ENCODE measurements at places on chromosomes 2 and 18. TPM values are rescaled to one million over a fixed set of nuclear protein-coding genes. Genes with fewer than 3 reads are reported as not detected.

The TFCP2L1 gene
- 188 TPM for total RNA-seq

The MOCOS gene
- 0.54 TPM for total RNA-seq

The CCDC102B gene
- total RNA-seq = 12.9 TPM

The FBLN7 gene
- total RNA-seq = 16.0 TPM

The GALNT5 gene
- total RNA-seq = 0.49 TPM

The CXCR1 gene
- total RNA-seq = 0.13 TPM

The SH3RF3 gene
- 7.4 TPM for total RNA-seq

The EGR4 gene
- total RNA-seq = not detected

The CNDP1 gene
- total RNA-seq = not detected

GRCh38 chr2:113120861-113121260, 6.5 kb upstream of the IL1RN start:
- no peak for DNase-seq
- H3K27ac ChIP-seq = no peak overlapping the region
- peaks cover 15% of the 10 kb centered on the region for H3K4me1 ChIP-seq
- H3K27me3 ChIP-seq = no peaks in the 10 kb centered on the region
- H3K36me3 ChIP-seq = no peaks in the 10 kb centered on the region

- H3K27me3 ChIP-seq = no peaks in the 10 kb centered on the region
- peak; percentile 15 for DNase-seq
- H3K27ac ChIP-seq = no peak overlapping the region
- H3K36me3 ChIP-seq = no peaks in the 10 kb centered on the region
- peaks cover 6% of the 10 kb centered on the region for H3K4me1 ChIP-seq
Observed at GRCh38 chr2:169734169-169734847, 676 bp downstream of the KLHL23 start.

DNA sequence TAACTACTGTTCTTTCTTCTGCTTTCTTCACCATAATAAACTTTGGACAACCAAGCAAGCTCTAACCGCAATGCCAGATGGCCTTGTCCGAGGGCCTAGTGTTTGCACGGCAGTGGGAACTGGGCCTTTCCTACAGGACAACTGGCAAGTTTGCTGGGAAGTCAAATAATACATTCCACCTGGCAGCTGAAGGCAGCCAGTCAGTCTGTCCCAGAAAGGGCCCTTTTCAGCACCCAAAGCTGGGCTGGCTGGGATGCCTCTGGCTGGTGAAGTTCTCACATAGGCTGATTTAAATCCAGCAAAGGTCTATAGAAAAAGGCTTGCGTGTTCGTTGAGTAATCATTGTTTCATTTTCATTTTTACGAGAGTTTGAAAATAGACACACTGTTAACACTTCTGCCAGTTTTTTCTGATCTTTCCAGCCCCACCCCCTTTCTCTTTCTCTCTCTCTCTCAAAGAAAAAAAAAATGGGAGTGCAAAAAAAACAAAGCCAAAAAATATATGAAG, 110.0 kb upstream of the EPAS1 start:
- H3K27ac ChIP-seq = peak overlapping the region; percentile 50
- no peaks in the 10 kb centered on the region for H3K27me3 ChIP-seq
- DNase-seq = no peak
- no peak overlapping the region for H3K4me3 ChIP-seq

DNA sequence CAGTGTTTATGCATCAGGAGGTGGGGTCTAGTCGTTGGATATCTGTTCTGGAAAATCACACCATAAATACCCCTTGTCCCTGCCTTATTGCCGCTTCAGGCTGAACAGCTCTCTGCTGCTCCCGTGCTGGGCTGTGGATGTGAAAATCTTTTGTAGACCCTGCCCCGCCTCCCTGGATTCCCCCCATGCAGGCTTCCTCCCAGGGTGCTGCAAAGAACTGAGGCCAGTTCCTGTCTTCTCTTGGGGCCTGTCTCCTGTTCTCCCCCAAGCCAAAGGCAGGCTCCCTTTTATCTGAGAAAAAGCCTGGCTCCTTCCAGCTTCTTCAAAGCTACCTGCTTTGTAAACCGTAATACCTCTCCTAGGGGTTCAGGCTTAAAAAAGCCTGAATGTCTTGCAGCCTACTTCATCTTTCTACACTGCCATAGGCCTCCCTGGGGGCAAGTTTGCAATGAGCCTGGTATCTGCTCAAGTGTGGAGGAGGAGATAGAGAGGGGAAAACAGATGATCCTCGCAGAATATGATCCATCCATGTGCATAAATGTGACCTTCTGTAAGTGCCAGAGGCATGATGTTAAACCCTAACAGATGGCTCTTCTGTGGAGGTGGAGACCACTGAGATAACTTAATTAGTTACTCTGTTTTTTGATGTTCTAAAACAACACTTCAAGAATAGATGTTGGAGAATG, 55.3 kb downstream of the VWA3B start:
- no peak for DNase-seq
- H3K27me3 ChIP-seq = no peaks in the 10 kb centered on the region
- no peak overlapping the region for H3K27ac ChIP-seq
- H3K36me3 ChIP-seq = no peaks in the 10 kb centered on the region
- H3K4me3 ChIP-seq = no peak overlapping the region

GRCh38 chr18:7618891-7619442, 51.9 kb downstream of the PTPRM start:
- H3K4me1 ChIP-seq = peaks cover 55% of the 10 kb centered on the region
- peak overlapping the region; percentile 31 for H3K27ac ChIP-seq
- H3K27me3 ChIP-seq = no peaks in the 10 kb centered on the region

GRCh38 chr2:47264143-47264542, 109.0 kb upstream of the STPG4 start:
- no peaks in the 10 kb centered on the region for H3K4me1 ChIP-seq
- no peak overlapping the region for H3K4me3 ChIP-seq
- no peaks in the 10 kb centered on the region for H3K36me3 ChIP-seq
- peak; percentile 48 for DNase-seq
- H3K27me3 ChIP-seq = no peaks in the 10 kb centered on the region
- no peak overlapping the region for H3K27ac ChIP-seq

GRCh38 chr2:16386031-16386430, 279.6 kb downstream of the CYRIA start:
- DNase-seq = no peak
- no peak overlapping the region for H3K4me3 ChIP-seq
- no peaks in the 10 kb centered on the region for H3K4me1 ChIP-seq
- no peaks in the 10 kb centered on the region for H3K36me3 ChIP-seq

DNA sequence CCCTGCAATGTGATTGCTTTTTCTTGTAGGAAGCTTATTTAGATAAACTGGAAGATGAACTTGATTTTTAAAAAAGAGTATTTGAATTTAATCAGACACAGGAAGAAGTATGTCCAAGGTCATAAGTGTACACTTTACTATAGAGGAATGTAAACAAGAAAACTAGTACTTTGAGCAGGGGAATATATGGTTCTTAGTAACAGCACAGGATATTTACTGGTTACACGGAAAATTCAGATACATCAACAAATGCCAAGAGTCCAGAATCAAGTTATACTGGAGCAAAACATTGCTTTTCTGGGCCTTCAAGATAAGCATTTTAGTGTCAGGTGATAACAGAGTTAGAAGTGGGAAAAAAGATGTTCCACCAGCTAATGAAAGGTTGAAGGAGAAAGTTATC, 75.5 kb downstream of the EFEMP1 start:
- H3K27ac ChIP-seq = no peak overlapping the region
- H3K27me3 ChIP-seq = no peaks in the 10 kb centered on the region
- H3K4me1 ChIP-seq = peaks cover 11% of the 10 kb centered on the region
- no peak overlapping the region for H3K4me3 ChIP-seq

GRCh38 chr2:156537141-156537540, 101.0 kb downstream of the GPD2 start:
- DNase-seq = no peak
- H3K4me1 ChIP-seq = peaks cover 10% of the 10 kb centered on the region
- H3K36me3 ChIP-seq = no peaks in the 10 kb centered on the region
- no peak overlapping the region for H3K4me3 ChIP-seq

DNA sequence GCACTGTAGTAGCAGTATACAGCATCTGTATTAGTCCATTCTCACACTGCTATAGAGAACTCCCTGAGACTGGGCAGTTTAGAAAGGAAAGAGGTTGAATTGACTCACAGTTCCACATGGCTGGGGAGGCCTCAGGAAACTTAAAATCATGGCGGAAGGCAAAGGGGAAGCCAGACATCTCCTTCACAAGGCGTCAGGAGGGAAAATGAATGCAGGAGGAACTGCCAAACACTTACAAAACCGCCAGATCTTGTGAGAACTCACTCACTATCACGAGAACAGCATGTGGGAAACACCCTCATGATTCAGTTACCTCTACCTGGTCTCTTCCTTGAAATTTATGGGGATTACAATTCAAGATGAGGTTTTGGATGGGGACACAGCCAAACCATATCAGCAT, 25.4 kb downstream of the MAP4K4 start:
- H3K4me1 ChIP-seq = peaks cover 32% of the 10 kb centered on the region
- DNase-seq = no peak
- no peaks in the 10 kb centered on the region for H3K27me3 ChIP-seq
- H3K27ac ChIP-seq = no peak overlapping the region
- H3K36me3 ChIP-seq = no peaks in the 10 kb centered on the region

GRCh38 chr2:146734042-146734820, 1110.6 kb upstream of the ACVR2A start:
- H3K27ac ChIP-seq = no peak overlapping the region
- H3K4me1 ChIP-seq = no peaks in the 10 kb centered on the region
- DNase-seq = no peak
- no peaks in the 10 kb centered on the region for H3K36me3 ChIP-seq
- H3K27me3 ChIP-seq = no peaks in the 10 kb centered on the region

- no peaks in the 10 kb centered on the region for H3K4me1 ChIP-seq
- DNase-seq = no peak
- no peak overlapping the region for H3K27ac ChIP-seq
- H3K4me3 ChIP-seq = no peak overlapping the region
- H3K27me3 ChIP-seq = no peaks in the 10 kb centered on the region
- H3K36me3 ChIP-seq = no peaks in the 10 kb centered on the region
Observed at GRCh38 chr2:100702438-100703109, 117.4 kb upstream of the NPAS2 start.

- H3K27ac ChIP-seq = peak overlapping the region; percentile 80
- no peaks in the 10 kb centered on the region for H3K27me3 ChIP-seq
- peaks cover 40% of the 10 kb centered on the region for H3K4me1 ChIP-seq
- H3K4me3 ChIP-seq = peak overlapping the region; percentile 12
- DNase-seq = peak; percentile 32
- no peaks in the 10 kb centered on the region for H3K36me3 ChIP-seq
Observed at GRCh38 chr2:85134896-85135659, 1.9 kb downstream of the TCF7L1 start.

- H3K4me3 ChIP-seq = no peak overlapping the region
- DNase-seq = no peak
- no peaks in the 10 kb centered on the region for H3K27me3 ChIP-seq
- H3K4me1 ChIP-seq = peaks cover 40% of the 10 kb centered on the region
- no peak overlapping the region for H3K27ac ChIP-seq
Observed at GRCh38 chr18:51191128-51191717, 6.3 kb downstream of the MEX3C start.

DNA sequence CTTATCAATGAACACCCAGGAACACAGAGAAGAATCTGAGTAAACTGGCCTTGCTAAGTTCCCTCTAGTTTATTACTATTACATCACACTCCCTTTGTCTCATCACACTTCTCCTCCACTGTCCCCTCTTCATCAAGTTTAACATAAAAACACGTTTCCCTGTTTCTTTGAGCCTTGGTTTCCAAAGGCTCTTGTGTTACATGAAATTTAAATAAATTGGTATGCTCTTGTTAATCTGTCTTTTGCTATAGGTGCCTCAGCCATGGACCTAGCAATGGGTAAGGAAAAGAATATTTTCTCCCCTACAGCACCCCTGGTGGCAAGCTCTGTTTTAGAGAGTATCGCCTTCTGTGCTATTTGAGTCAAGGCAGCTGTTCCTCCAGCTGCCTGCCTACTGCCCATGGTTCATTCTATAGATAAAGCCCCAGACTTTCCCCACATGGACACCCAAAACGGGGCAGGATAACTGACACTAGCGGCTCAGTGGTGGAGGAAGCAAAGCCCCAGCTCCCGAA, 31.8 kb downstream of the TGIF1 start:
- no peak for DNase-seq
- H3K36me3 ChIP-seq = no peaks in the 10 kb centered on the region
- peaks cover 5% of the 10 kb centered on the region for H3K4me1 ChIP-seq
- H3K4me3 ChIP-seq = no peak overlapping the region

DNA sequence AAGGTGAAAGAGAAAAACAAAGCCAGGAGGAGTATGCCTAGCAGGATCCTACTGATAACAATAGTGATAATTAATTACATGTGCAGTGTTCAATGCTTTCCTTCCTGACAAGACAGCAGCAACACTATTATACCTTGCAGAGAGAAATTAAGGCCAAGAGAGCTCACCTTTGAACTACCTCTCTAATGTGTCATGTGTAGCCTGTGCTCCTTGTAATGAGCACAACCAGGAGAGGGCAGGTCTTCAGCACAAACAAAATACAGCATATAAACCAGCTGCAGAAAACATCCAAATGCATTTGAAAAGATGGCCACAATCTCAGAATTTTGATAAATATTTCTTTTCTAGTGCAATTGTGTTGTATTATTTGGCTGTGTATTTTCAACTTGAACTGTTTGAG, 1425.7 kb downstream of the DSC3 start:
- H3K4me1 ChIP-seq = no peaks in the 10 kb centered on the region
- no peak overlapping the region for H3K4me3 ChIP-seq
- no peak overlapping the region for H3K27ac ChIP-seq
- no peak for DNase-seq
- H3K27me3 ChIP-seq = no peaks in the 10 kb centered on the region

- no peak overlapping the region for H3K4me3 ChIP-seq
Observed at GRCh38 chr2:127626917-127627739, 18.8 kb upstream of the GPR17 start.

GRCh38 chr2:113895819-113896563, 6.1 kb downstream of the ACTR3 start:
- no peaks in the 10 kb centered on the region for H3K36me3 ChIP-seq
- H3K27me3 ChIP-seq = no peaks in the 10 kb centered on the region
- peak overlapping the region; percentile 6 for H3K27ac ChIP-seq
- H3K4me3 ChIP-seq = no peak overlapping the region
- peaks cover 22% of the 10 kb centered on the region for H3K4me1 ChIP-seq
- DNase-seq = no peak

GRCh38 chr18:62324917-62325805, at the start of gene TNFRSF11A:
TNFRSF11A (plus strand) TSS chr18:62325310; CDS start chr18:62325353, 43 bp downstream.
- H3K36me3 ChIP-seq = no peaks in the 10 kb centered on the region
- peak within 1 kb of the TSS; percentile 18 for H3K4me3 ChIP-seq
- DNase-seq = peak; percentile 49

DNA sequence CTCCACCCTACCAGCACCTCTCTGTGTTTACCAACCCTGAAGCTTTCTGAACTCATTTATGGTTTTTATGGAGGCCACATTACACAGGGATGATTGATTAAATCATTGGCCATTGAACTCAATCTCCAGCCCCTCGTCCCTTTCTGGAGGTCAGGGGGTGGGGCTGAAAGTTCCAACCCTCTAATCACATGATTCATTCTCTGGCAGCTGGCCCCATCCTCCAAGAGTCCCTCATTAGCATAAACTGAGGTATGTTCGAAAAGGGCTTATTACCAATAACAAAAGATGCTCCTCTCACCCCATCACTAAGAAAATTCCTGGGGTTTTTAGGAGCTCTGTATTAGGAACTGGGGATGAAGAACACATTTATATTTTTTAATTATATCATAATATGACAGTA, 92.3 kb downstream of the DIS3L2 start:
- no peaks in the 10 kb centered on the region for H3K4me1 ChIP-seq
- H3K36me3 ChIP-seq = no peaks in the 10 kb centered on the region
- H3K4me3 ChIP-seq = no peak overlapping the region
- no peak overlapping the region for H3K27ac ChIP-seq
- no peaks in the 10 kb centered on the region for H3K27me3 ChIP-seq
- no peak for DNase-seq

Data from thyroid gland (tissue), 4 donors.